ENCODE measurements at places on chromosomes 2 and 18.

DNA sequence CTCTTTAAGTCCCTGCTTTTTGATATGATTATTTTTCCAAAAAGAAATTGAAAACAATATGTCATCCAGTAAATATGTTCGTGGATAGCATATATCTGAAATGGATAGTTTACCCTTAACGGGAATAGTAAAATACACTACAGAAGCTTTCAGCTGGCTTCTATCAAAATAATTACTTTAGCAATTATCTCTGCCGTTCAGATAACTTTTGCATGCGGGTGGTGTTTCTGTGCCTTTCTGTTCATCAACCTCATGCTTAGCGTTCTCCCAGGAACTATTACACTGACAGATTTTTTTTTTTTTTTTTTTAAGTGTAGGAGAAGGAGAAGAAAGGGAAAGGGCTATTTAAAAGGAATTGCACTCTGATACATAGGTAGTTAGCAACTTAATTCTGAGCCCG, 53.6 kb downstream of the TSHZ1 start:
- DNase-seq: no peak

GRCh38 chr2:120879431-120880295, 144.0 kb downstream of the GLI2 start:
- DNase-seq: no peak

DNA sequence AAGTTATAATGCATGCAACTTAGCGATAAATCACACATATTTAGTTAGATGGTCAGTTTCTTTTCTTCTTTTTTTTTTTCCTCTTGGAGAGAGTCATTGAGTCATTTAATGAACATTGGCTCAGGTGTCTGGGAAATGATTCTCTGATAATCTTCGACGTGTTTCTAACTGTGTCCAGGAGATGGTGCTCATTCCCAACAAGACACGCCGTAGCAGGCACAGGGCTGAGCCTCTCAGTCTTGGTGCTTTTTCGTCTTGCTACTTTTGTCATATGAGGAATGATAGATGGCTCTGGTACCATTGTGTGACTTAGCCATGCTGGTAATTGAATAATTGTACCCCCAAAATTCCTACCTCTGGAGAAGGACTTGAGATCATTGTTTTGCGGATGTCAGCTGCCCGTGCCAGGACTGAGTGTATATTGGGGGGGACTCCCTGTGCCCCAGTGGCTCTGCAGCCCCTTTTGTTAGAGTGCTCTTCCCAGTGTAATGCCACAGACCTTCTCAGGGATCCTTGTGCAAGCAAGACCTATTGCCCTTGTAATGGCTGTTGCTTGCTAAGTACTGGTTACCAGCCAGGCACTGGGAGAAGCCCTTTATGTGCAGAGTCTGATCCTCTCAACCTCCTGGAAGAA, 107.6 kb upstream of the CYRIA start:
- DNase-seq: no peak

DNA sequence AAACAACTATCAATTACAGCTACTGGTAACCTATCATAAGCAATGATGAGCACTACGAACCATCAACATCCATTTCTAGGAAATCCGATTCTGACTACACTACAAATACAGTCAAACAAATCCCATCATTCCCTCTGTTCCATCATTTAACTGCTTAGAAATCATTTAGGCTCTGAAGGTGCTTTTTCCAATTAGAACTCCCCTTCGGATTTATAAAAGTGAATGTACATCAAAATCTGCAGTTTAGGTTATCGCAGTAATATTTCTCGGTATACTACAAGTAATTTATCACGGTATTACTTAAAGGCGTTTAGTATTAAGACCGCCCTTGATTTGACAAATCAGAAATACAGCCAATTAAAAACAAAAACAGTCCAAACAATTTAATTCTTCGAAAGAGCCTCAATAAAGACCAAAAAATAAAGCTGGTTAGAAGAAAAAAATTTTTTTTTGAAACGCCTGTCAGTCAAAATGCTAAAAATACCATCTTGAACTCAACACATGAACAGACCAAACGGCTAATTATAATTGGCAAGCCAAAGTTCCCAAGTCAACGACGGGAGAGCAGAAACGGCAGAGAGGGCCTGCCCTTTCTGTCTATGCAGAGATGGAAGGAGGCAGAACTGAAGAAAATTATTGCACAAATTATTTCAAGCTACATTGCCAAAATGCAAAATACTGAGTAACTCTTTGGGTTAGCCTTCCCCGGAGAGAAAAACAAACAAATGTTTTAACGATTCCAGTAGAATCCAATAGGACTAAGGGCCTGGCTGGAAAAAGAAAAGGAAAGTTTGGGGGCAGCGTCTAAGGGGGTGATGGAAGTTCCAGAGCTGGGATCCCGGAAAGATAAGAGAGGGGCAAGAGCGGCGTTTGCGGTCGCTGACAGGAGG, 1.2 kb downstream of the VPS54 start:
- DNase-seq: no peak

DNA sequence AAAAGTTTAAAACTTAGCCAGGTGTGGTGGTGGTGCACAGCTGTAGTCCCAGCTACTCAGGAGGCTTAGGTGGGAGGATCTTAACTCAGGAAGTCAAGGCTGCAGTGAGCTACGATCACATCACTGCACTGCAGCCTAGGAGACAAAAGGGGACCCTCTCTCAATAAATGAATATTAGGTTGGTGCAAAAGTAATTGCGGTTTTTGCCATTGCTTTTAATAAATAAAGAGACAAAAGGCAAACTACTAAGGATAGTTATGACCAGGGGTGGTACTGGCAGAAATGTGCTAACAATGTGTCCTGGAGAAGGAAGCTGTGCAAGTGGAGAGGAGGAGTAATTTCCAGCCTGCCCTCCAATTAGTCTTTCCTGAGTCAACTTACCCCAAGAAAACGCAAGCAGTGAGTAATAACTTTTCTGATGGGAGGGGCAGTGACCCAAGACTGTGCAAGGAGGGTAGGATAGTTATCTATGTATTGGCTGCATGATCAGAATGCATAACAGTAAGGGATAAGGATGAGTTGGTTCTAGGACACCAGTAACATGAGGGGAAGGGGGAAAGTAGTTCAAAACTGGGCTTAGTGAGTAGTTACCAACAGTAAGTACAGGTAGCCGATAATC, 1.5 kb downstream of the EXOC6B start:
- DNase-seq: no peak

DNA sequence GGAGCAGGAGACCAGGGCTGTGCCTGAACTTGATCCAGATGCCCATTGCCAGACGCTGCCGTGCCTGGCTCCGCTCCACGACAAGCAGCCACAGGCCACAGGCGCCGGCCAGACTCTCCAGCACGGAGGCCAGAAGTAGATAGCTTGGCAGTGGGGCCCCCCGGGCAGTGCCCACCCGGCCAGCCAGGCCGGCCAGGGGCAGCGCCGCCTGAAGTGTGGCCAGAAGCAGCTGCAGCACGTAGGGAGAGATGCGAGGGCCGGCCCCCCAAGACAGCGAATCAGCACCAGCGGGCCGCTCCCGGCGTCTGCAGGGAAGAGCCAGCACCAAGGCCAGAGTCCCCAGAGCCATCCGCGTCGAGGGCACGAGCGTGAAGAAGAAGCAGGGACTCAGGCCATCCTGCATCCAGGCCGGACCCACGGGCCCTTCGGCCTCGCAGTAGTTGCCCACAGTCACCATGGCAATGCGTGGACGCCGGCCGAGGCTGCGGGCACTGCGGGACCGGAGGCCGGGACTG, 484 bp downstream of the ABCB6 start:
- no peak for DNase-seq

GRCh38 chr2:97871096-97871780, 124.5 kb downstream of the TMEM131 start:
- DNase-seq: no peak

DNA sequence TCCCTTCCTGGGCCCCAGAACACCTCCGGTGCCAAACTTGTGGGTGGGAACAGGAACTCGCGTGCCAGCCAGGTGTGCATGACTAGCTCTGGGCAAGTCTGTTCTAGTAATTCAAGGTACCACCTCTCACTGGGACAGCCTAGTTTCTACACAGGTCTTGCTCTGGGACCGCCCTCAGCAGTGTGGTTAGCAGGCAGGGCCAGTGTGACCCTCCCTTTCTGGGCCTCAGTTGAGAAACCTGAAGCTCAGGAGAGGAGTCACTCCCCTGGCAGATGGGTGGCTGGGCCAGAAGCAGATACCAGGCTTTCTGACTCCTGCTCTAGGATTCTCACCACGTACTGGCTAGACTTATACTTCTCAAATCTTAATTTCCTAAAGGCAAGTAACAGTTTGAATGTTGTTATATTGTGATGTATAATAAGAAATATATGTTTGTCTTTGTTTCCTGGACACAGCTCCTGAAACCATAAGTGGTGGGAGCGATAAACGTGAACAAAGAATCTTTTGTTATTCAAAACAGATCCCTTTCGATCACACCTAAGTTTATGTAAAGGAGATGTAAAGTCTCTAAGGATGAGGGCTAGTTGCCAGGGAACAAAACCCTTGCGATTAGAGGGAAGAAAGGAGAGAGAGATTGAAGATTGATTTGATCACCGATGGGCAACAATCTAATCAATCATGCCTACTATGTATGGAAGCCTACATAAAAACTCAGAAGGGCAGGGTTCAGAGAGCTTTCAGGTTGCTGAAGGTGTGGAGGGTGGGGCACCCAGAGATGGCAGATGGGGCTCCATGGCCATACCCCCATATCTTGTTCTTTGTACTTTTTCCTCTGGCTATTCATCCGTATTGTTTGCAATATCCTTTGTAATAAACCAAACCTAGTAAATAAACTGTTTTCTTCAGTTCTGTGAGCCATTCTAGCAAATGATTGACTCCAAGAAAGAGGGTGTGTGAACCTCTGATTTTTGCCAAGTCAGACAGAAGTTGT, 952 bp upstream of the UGT1A6 start:
- no peak for DNase-seq

- DNase-seq: no peak
Measured at GRCh38 chr2:61900281-61900680, 5.2 kb upstream of the COMMD1 start.

- peak; percentile 67 for DNase-seq
Measured at GRCh38 chr2:233267516-233268245, 16.2 kb downstream of the ATG16L1 start.

DNA sequence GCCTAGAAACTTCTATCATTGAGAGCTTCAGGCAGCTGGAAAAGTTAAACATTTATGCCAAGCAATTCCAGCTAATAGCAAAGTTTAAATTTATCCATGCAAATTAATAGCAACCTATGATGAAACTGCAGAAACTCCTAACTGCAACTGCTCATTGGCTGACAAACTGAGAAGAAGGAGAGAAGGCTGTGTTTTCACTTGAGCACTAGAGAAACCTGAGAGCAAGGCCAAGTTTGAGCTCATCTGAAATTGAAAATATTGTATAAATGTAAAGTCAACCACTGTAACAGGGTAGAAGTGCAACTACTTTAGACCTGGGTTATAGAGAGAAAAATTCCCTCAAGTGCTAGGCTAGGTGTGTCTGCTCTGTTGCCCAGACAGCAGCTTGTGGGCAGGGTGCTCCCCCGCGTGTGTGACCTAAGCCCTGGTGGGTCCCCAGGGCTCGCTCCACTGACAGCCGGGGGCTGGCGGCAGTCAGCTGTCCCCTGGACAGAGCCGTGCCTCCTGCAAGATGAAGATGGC, 50.2 kb downstream of the CABYR start:
- no peak for DNase-seq

DNA sequence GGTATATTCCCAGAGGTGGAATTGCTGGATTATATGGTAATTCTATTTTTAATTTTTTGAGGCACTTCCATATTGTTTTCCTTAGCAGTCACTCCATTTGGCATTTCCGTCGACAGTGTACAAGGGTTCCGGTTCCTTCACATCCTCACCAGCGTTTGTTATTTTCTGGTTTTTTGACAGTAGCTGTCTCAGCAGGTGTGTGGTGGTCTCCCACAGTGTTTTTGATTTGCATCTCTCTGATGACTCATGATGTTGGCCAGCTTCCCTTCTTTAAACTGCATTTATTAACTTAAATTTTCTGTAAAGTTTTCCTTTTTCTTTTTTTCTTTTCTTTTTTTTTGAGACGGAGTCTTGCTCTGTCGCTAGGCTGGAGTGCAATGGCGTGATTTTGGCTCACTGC, 19.7 kb downstream of the SH3BP4 start:
- no peak for DNase-seq

DNA sequence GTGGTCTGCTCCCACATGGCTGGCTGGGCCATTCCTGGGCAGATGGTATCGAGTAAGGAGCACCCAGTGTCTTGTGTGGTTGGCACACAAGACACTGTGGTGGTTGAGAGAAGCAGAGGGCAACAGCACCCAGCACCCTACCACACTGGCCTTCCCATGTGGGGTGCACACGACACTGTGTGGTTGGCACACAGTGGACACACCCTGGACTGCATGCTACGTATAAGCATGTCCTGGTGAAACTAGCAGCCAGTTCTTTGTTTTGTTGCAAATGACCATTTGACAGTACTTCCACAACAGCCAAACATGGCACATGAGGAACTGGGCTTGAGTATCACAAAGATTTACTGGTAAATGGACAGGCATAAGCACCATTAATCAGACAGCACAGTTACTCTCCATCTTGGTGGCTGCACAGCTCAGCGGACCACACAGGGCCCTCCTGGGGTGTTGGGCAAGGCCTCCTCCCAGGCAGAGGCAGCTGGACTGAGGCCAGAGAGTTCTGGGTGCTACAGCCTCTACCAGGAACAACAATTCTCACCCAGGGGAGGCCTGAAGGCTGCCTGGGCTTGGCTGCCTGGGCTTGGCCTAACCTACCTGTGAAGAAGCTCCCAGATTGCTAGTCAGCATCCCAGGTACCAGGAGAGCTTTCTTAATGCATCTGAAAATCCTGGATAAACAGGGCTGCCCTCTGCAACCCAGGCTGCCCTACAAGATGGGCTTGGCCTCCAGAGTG, 59.3 kb upstream of the ALPP start:
- DNase-seq: no peak

- no peak for DNase-seq
Measured at GRCh38 chr2:45177870-45178269, 168.6 kb upstream of the SIX2 start.

DNA sequence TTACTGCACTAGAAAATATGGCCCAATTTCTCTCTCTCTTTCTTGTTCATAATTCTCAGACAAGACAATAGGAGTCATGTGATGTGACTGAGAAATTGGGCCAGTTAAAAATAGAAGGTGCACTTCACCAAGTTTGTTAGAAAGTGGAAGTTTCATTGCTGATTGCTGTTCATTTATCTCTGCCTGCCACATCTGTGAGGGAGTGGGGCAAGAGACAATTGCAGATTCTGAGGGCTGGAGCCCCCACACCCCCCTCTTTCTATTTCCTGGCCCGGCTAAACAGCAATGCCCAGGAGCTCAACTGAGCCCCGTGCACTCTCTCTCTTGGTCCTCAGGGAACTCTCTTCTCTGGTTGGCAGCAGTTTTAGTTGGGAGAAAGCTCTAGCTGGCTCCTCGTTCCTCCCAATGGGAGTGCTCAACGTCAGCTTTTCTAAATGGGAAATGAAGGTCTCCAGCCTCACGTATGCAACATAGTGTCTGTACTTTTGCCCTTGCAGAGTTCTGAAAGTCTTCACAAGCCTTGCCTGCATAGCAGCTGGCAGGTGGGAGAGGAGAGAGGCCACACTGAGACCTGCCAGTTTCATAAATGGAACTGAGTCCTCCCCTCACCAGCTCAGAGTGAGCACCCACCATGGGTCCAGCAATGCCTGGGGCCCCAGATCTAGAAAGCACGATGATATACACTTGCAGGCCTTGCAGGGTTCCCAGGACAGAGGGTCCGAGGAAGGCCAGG, 115.7 kb downstream of the MYCN start:
- no peak for DNase-seq
